CD4-positive, alpha-beta T cell treated with Interferon gamma for 1 hour (primary cell): ENCODE measurements at places on chromosomes 1 and 21.
A peak's percentile ranks its signal among the peaks of the same experiment; 100 is the strongest.

- peak; percentile 39 for DNase-seq
Measured at GRCh38 chr1:52403566-52404115, 582 bp downstream of the ORC1 start.

DNA sequence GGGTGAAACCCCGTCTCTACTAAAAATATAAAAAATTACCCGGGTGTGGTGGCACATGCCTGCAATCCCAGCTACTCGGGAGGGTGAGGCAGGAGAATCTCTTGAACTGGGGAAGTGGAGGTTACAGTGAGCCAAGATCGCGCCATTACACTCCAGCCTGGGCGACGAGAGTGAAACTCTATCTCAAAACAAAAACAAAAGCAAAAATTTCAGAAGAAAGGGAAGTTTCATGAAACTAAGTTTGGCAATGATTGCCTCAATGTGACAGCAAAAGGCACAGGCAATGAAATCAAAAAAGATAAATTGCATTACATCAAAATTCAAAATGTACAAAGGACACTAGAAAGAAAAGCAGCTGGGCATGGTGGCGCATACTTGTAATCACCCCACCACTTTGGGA, 40.1 kb downstream of the BTF3L4 start:
- DNase-seq: no peak

DNA sequence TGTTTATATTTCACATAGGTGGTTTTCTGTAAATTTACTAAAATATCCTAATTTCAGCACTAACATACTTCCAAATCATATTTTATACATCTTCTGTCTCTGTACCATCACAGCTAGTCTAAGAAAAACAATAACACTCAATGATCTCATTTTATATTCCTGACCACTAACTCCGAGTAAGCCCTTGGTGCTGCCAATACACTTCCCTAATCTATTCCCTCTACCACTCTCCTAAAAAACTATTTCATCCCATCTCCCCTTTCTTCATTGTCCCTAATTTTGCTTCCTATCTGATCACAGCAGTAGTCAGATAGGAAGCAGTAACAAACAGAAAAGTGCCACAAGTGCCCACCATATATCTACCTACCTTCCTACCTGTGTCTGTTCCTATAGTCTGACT, 36.2 kb downstream of the ASH1L start:
- DNase-seq: no peak

- no peak for DNase-seq
Measured at GRCh38 chr21:32347977-32348376, 44.8 kb downstream of the URB1 start.

DNA sequence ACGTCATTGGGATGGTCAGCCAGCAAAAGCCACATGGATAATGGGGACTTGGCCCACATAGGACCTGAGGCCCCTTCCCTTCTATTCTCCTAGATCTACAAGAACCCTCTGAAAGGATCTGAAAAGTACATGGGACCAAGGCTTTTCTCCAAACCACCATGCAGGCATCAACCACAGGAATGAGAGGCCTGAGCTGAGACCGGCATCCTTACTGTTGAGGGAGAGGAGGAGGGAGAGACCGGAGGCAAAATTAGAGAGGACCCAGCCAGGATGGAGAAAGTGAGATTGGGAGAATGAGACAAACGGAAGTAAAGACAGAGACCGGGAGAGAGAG, 281.7 kb downstream of the RRAGC start:
- no peak for DNase-seq

GRCh38 chr1:208479435-208479834, 235.3 kb upstream of the PLXNA2 start:
- no peak for DNase-seq

- no peak for DNase-seq
Measured at GRCh38 chr21:44079846-44080245, 27.4 kb upstream of the PWP2 start.

GRCh38 chr1:12112711-12113161, 49.6 kb downstream of the TNFRSF8 start:
- DNase-seq: no peak

GRCh38 chr1:109671067-109671466, 3.2 kb downstream of the GSTM2 start:
- DNase-seq: no peak

DNA sequence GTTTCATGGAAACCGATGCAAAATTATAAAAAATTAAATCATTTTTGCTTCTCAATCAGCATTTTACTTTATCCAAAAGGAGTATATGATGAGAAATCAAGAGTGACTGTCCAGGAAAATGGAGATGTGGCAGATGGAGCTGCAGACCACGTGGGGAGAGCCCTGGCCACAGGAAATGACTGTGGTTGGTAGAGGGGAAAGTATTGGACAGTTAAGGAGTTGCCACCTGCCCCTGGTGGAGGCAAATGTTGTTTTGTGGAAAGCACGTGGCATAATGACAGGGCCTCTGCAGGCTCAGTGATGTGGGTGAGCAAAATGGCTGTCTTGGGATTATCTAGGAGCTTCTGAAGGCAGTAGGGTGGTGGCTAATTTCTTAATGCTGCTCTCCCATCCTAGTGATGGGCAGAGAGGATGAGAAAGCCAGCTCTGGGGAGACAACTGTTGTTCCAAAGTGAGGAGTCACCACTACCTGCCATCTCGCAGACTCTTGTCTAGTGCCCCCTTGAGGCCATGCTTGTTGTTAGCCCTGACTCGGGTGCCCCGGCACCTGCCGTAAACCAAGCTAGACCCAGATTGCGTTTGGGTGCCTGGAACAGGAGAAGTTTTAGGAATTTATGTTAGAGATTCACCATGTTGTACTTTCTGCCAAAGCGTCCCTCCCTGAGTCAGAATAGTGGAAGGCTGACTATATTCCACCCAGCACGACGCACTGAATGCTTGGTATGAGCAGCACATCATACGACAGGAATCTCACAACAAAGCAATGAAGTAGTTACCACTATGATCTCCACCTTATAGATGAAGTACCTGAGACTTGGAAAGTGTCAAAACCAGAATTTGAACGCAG, 144.0 kb downstream of the ROR1 start:
- DNase-seq: no peak

DNA sequence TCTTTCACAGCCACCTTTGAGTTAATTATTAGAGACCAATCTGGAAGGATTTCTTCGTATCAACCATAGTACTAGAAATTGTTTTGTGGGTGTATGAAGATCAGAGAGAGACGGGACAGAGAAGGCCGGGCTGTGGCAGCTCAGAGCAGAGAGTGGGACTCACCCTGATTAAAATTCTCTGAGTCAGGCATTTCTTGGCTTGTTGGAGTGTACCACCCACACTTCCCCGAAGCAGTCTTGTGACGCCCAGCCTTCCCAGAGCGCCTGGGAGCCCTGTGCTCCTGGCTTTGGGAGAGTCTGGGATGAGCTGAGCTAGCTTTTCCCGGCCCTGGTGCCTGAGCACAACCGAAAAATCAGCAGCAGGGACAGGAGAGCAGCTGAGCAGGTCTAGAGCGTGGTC, 19.4 kb downstream of the PLEKHM2 start:
- DNase-seq: no peak

DNA sequence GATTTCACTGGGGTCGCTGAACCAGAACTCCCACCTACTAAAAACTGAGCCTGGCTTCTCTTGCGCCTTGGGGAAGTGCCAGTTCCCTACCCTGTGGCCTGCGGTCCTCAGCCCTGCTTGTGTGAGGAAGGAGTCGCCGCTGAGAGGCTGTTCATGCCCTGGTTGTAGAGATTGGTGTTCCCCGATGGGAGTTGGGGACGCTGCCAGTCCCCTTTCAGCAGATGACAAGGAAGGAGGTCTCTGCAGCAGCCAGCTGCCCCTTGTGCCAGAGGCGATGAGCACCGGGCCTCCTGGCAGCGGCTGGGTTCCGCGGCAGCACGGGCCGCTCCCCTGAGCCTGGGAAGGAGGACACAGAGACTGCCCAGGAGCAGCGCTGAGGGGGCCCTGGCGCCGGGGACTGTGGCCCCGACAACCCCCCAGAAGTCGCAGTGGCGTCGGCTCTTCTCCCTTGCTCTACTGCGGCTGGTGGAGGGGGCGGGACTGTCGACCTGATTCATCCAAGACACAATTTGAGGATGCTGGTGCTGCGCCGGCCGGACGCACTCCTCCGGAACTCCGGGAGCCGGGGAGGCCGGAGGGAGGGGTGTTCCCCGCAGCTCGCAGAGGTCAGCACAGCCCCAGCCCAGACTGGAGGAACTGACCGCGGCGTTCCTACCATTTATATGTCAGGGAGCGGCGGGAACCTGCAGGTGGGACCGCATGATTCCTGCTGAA, 12.0 kb upstream of the ADORA3 start:
- peak; percentile 13 for DNase-seq

DNA sequence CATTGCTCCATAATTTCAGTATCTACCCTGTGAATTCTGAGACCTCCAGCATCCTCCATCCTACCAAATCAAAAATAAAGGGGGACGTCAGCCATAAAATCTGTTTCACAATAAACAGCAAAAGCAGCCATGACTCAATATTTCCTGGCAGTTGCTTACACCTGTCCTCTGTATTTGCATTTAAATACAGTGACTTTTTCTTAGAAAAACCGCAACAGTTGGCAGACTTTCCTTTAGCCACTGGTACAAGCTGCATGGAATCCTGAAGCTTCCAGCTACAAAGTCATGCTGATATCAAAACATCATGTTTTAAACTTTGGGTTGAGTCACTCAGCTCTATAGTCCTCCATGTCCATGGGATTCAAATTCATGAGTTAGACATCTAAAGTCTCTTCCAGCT, 278.0 kb upstream of the KAZN start:
- DNase-seq: no peak

DNA sequence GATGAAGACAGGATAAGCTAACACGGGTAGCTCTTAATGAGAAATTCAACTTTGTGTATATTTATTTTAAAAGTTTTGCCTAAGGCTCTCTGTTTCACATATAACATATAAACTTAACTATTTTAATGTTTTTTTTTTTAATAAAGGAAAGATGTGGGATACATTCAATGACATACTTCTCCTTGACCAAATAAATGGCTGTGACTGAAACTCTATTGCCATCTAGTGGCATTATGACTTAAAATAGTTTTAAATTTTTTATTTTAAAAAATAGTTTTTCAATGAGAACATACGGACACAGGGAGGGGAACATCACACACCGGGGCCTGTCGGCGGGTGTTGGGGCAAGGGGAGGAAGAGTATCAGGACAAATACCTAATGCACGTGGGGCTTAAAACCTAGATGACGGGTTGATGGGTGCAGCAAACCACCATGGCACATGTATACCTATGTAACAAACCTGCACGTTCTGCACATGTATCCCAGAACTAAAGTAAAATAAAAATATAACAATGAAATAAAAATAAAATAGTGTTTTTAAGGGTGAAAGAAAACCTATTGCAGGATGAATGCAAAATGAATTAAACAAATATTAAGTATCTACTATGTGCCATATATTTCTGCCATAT, 83.4 kb downstream of the LYST start:
- no peak for DNase-seq

DNA sequence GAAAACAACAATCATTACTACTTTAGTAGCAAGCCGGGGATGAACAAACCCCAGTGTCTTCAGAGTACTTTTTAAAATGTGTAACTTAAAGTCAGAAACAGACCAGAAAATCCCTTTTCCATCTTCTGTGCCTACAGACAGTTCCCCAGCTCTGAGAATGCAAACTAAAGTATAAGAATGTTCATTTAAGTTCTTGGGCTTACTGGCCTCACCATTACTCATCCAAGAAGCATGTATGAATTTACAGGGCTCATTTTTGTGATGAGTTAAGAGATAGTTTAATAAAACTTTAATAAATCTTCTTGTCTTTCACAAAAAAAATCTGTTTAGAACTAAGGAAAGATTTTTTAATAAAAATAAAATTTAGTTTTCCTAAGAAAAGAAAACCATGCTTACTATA, 4.6 kb downstream of the LPGAT1 start:
- DNase-seq: no peak

DNA sequence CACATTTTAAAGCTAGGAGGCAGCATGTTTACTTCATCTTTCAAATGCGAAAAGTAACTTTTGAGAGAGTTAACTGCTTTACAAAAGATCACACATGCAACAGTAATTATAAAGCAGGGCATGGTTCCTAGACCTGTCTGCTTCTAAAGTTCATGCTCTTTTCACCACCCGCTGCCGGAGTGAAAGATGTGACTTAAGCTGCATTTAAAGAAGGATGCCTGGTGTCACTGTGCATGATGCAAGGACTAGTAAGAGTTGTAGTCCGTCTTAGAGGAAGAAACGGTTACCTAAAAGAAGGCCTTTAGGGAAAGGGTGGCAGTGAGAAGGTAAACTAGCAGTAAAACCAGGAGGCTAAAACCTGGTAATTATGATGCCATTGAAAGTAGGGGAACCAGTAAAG, 1689.1 kb downstream of the KCNT2 start:
- DNase-seq: no peak

- no peak for DNase-seq
Measured at GRCh38 chr21:41358193-41359166, 3.3 kb upstream of the MX2 start.

GRCh38 chr1:6912518-6912917, 127.3 kb downstream of the CAMTA1 start:
- no peak for DNase-seq

- DNase-seq: no peak
Measured at GRCh38 chr1:183711741-183712361, 58.7 kb upstream of the APOBEC4 start.

DNA sequence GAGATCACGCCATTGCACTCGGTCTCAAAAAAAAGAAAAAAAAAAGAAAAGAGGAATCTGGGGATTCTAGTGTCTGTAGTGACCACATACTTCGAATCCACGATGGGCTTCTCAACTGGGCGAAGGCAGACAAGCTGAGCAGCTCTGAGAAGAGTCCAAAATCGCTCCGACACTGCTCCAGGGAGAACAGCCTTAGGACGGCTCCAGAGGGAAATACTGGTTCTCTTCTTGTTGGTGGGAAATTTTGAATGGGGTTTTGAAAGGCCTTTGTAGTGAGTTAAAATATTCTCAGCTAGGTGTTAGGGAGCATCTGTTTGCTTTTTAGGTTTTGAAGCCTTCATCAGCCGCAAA, 18.3 kb upstream of the HJV start:
- no peak for DNase-seq

- DNase-seq: no peak
Measured at GRCh38 chr1:85888921-85889320, 180.7 kb upstream of the ZNHIT6 start.

GRCh38 chr1:24586970-24587820, 31.3 kb downstream of the NCMAP start:
- DNase-seq: peak; percentile 51

DNA sequence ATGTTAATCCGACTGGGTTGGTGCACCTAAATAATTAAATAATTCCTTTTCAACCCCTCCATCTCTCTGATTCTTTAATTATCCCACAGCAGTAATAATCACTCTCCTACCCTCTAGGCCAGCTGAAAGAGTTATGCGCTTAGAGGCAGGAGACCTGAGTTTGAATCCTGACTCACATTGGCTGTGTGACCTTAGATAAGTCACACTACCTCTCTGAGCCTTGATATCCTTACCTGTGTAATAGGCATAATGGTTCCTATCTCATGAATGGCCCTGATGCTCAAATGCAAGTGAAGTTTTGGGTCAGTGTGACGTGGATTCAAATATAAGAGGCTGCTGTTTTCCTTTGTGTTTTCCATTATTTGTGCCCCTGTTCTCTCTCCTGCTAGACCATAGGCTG, 8.1 kb downstream of the MYOM3 start:
- DNase-seq: no peak
